ENCODE measurements at places on chromosomes 7 and 10.

GRCh38 chr7:13508586-13508985 is 480.9 kb downstream of the ETV1 start:
- DNase-seq, result no peak

DNA sequence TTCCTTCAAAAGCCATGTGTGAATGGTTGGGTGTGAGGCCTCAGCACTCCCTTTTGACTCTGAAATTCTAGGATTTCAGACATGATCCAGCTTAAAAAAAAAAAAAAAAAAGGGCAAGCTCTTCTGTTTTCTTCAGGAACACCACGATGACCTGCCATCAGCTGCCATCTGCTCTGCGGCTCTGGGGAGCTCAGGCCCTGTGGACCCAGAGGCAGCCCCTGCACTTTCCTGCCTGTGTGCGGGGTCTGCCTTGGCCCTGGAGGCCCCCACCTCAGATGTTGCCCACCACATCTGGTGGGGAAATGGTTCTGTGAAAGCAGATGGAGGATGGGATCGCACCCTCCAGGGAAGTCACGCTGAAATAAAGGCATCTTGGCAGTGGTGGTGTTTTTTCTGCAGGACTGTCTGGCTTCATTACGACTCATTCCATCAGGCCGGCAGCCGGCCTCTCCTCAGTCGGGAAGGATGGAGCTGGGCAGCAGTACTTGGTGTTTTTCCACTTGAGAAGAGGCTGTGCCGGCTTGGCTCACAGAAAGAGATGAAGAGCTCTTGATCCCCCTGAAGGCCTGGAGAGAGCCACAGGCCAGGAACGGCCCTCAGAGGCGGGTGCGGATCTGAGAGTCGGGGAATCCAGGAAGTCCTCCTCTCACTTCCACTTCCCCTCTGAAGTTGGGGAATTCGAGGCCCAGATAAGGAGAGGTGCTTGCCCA is 66.1 kb upstream of the AQP1 start:
- no peak for DNase-seq

GRCh38 chr10:96579133-96579532 is 7.7 kb downstream of the TM9SF3 start:
- DNase-seq, result no peak

DNA sequence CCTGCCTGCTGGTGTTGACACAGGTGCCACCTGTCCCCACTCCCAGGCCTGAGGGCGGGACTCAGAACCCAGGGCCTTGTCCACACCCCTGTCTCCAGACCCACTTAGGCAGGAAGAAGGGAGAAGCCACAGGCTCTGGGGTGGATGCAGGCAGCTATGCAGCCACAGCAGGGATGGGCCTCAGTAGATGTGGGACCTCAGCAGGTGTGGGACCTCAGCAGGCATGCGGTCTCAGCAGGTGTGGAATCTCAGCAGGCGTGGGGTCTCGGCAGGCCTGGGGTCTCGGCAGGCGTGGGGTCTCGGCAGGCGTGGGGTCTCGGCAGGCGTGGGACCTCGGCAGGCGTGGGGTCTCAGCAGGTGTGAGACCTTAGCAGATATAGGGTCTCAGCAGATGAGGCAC is 118.0 kb upstream of the PITRM1 start:
- DNase-seq, result no peak

DNA sequence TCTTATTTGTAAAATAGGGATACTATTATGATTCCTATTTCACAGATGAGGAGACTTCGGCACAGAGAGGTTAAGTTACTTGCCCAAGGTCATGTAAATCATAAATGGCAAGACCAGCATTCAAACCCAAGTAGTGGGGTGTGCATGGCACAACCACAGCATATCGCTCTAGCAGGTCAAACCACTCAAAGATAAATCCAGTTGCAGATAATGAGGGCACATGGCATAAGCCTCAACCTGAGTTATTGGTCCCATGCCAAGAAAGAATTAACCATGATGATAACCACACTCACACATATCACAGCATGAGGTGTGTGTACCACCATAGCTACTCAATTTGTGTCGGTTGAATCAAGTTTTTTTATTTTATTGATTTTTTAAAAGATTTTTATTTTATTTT is 180.5 kb downstream of the CREB5 start:
- no peak for DNase-seq

DNA sequence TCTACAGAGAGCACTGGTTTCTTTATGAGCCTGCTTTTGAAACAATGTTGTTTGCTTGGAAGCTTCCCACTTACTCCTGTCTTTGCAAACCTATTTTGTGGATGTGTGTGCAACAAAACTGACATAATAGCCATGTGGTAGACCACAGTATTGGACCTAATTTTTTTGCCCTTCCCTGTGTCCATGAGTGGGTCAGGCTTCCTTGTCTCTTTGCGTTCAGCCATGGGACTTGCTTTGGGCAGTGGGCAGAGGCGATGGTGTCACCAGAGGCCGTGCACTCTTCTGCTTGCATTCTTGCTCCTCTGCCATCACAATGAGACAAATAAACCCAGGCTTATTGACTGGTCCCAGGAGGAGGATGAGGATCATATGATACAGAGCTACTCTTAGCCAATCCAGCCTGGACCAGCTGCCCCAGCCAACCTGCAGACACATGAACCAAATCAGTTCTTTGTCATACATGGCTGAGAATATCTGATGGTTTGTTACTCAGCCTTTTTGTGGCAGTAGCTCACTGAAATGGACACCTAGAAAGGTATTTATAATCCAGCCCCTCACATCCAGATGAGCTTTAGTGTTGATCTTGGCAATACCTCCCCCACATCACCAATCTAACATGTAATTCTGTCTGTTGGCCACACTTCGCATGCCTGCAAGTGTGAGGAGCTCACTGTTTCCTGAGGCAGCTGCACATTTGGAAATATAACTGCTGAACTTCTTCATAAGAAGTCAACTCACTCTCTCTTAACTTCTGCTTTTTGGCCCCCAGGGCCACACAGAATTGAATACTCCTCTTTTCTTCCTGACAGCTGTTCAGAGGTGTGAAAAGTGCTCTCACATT is 427.8 kb upstream of the ZMIZ1 start:
- no peak for DNase-seq

DNA sequence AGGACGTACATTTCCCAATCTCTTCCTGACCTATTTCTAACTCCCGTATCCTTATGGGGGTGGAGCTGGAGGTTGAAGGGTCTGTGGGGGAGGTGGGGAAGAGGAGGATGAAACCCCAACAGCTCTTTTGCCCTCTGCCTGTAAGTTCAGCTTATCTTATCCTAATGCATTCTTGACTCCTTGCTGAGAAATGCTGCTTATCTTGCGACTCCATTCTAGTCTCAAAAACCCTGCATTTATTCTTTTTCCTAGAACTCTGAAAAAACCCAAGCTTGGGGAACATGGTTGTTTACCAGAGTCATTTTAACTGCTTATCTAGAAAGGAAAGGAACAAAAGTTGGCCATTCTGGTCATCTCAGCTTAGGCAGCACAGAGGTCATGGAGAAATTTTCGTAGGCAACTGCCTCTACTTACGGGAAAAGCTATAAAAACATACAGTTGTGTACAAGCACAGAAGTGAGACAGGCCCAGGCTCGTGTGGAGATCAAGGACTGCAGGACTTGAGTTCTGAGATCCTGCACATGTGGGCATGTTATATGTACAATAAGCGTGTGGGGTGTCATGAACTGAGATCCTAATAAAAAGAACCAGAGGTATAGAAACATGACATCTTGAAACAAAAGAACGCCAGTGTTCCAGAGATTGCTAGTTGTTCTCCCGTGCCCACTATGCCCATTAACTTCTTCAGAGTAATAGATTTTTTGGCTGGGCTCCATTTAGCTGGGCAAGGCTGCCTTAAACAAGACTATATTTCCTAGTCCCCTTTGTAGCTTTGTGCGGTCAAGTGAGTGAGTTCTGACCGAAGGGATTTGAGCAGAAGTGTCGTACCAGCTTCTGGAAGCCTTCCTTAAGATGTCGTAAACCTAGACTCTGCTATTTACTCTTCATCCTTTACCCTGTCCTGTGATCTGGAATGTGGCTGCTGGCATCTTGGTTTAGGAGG is 9.6 kb downstream of the INMT start:
- DNase-seq, result no peak

DNA sequence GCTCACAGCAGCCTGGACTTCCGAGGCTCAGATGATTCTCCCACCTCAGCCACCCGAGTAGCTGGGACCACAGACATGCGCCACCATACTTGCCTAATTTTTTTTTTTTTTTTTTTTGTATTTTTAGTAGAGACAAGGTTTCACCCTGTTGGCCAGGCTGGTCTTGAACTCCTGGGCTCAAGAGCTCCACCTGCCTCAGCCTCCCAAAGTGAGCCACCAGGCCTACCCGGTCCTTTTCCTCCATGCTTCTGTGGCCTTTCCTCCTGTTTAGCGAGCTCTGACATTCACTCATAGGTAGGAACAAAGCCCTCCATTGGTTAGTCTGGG is 50.1 kb upstream of the SRPK2 start:
- no peak for DNase-seq

- no peak for DNase-seq
These were observed 777.7 kb downstream of the LRMDA start for GRCh38 chr10:76209135-76209534.

DNA sequence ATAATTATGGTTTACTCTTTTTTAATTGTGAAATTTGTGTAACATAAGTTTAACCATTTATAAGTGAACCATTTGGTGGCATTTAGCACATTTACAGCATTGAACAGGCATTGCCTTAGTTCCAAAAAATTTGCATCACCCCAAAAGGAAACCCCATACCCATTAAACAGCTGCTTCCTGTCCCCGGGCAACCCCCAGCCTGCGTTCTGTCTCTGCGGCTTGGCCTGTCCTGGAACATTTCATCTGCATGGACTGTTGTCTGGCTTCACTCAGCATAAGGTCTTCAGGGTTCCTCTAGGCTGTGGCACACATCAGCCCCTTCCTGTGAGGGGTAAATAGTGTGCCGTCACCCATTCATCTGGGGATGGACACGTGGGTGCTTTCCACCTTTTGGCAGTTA is 6.9 kb downstream of the RET start:
- DNase-seq, result no peak

GRCh38 chr7:42978496-42978895 is 46.3 kb downstream of the MRPL32 start:
- DNase-seq, result no peak

GRCh38 chr10:23448802-23449570 is 10.1 kb downstream of the OTUD1 start:
- no peak for DNase-seq

- no peak for DNase-seq
These were observed 316.1 kb upstream of the MTPN start for GRCh38 chr7:136293272-136293671.

DNA sequence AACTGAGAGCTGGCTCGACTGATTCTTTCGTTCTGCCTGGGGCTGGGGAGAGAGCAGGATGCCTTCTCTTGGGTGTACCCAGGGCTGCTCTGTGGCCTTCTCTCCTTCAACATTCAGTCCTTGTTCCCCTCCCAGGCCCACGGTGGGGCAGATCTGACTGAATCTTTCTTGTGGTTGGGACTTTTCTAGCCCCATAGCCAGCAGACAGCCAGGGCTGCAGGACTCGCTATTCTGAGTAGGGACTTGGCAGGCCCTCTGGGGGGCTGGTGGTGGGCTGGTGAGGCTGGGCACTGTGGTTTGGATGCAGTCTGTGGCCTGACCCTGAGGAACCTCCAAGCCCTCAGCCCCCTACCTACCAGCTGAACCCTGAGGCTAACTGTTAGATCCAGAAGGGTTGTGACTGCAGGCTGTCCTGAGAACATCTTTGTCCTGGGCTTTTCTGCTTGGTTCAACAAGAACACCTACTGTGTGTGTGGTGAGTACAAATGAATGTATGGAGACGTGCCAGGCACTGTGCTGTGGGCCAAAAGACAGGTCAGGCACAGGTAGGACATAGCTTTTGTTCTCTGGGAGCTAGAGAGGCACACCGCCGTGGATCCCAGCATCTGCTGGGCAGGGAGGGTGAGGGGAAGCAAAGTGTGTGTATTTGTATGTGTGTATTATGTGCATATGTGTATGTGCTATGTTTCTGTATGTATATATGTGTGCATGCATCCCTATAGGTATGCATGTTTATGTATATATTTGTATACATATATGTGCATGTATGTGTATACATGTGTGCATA is 2.1 kb upstream of the PALD1 start:
- no peak for DNase-seq

- no peak for DNase-seq
These were observed 153.1 kb downstream of the CDK14 start for GRCh38 chr7:90749262-90749661.

DNA sequence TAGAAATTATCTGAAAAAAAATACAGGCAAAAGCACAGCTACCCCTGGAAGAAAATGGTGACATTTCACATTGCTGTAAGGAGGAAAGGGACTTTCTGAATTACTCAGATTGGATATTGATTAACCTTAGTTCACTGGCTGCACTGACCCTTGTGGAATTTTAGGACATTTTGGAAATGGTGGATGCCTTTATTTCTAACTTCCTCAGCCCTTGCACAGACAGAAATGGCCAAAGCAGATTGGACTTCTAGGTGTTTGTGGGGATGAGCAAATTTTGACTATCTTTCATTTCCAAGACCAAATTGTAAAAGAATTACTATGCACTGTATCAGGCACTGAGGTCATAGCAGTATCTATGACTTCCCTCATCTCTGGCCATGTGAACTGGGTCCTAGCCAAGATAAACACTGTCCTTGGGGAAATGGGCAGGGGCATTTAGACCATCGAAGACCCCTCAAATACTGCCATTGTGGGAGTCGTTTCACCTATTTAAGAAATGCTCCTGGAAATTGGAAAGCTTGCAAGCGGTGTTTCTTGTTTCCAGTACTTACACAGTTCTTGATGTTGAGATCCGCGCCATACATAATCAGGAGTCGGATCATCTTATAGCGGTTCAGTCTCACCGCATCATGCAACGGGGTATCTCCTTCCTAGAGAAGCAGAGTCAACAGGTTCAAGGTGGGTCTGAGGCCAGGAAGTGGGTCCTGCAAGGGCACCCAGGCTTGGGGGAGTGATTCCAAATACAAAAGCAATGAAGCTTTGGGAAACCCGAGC is 5.7 kb downstream of the ANKRD1 start:
- no peak for DNase-seq

GRCh38 chr7:115724400-115725056 is 306.0 kb downstream of the TFEC start:
- no peak for DNase-seq

DNA sequence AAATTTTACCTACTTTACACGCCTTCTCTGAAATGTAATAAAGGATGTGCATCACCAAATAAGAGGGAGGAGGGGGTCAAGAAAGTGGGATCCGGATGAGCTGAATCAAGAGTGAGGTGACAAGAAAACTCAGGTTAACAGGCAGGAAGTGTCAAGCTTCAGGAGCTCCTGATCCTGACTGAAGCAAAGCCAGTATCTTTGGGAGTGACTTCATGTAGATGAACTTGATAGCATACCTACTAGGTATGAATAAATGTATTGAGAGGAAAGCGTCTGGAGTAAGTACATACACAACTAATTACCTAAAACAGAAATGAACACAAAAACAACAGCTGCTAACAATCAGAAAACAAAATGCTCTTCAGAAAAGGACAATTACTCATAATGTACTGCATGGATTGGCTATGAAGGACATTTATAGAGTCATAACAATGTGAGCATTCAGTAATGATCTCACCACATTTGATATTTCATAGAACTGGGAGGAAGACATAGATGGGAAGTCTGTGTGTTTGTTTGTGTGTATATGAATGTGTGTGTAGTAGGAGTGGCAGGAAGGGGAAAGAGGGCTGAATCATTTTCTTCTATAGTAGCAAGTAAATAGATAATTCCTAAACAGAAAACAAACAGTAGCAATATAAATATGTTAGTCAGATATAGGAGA is 29.4 kb downstream of the PRKG1 start:
- no peak for DNase-seq

- DNase-seq, result no peak
These were observed 31.2 kb downstream of the ITIH5 start for GRCh38 chr10:7635408-7636125.

- no peak for DNase-seq
These were observed 51.0 kb upstream of the NOBOX start for GRCh38 chr7:144454256-144455039.

Measured in T follicular helper cell (primary cell).